ENCODE measurements at places on chromosomes 1 and 21.

DNA sequence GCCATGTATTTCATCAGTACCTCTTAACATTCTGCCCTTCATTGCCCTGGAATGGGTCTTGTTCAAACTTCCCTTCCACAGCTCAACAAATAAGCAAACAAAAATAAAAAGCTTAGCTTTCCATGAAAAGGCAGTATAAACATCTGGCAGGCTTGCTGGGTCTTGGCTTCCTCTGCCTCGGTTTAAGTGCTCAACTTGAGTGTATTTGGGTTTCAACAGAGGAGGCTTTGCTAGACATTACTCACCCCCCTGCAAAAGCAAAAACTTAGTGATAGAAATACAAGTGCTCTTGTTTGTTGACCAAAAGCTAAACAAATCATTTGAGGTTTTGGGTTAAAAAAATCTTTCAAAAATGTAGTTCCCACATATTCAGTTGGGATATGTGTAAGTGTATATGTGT lies 518.5 kb downstream of the PLPP3 start:
- no peak for DNase-seq

DNA sequence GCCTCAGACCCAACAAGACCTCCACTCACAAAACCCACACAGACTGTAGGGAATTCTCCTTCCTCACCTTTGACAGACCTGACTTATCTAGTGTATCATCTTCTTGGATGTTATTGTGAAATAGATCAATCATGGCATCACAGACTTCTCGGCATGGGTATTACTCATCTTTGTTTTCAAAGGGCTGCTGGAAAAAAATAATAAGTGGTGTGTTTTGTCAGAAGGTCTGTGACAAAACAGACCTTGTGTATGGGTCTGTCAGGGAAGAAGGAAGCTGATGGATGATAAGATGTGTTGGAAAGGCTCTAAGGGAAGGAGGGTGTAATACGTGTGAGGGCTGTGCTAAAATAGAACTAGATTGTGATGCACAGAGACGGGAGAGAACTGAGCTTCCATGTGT lies 13.9 kb upstream of the S100A7 start:
- DNase-seq: no peak

GRCh38 chr1:91870322-91870721 lies 15.6 kb downstream of the TGFBR3 start:
- DNase-seq: no peak

GRCh38 chr1:66927528-66927927 lies 2.7 kb downstream of the MIER1 start:
- DNase-seq: no peak

DNA sequence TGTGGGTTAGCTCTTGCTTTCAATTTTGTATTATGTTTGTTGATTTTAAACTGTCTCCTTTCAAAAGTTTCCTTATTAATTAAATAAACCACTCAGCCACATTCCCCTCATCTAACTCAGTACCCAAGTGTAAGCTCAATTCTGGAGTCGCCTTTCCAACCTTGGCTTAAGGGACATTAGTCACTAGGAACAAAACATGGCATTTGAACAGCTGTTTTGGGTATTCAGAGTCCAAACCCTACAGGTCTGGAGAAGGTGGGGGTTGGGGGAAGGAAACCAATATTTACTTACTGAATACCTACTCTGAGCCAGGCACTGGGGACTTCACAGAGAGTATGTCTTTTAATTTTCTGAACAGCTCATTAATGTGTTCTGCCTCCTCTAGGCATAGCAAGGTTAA lies 117.2 kb upstream of the JUN start:
- no peak for DNase-seq

DNA sequence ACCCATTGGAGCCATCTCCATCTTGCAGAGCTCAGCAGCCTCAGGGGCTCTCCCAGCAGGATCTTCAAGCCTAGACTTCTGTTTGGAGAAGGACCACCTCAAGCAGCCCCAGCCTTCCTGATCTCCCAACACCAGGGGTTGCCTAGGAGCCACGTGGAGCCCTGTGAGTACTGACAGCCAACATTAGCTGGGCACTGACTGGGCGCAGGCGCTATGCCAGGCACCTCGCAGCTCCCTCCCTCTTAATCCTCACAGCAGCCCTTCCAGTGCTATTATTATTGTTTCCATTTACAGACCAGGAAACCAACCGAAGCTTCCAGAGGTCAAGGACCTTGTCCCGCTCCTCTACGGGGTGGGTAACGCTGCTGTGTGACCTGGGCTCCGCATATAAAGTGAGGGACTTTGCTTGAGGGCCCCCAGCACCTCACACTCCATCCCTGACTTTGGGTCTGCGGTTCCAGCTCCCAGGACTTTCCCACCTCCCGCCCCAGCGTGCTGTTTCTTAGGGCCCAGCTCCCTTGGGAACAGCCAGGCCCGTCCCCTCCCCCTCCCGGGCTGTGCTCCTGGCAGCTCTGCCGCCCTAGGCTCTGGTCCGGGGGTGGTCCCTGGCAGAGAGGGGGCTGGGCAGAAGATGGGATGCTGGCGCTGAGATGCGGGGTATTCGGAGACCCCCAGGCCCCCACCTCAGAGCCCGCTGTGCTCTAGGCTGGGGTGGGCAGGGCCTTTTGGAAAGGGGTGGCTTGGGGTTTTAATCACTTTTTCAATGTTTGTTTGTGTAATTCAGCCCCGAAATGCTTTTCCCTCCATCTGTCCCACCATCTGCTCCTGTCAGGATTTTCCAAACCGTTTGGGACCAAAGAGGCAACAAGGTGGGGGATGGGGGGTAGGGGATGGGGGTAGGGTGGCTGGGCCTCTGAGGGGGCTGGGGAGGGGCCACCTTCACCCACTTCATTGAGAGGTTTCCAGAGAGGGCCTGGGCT lies 4.1 kb upstream of the HPCA start:
- DNase-seq: no peak

- peak; percentile 85 for DNase-seq
Observed at GRCh38 chr1:155206891-155207805, 549 bp downstream of the THBS3 start.

GRCh38 chr21:46569081-46569480 lies 35.8 kb downstream of the S100B start:
- DNase-seq: no peak

DNA sequence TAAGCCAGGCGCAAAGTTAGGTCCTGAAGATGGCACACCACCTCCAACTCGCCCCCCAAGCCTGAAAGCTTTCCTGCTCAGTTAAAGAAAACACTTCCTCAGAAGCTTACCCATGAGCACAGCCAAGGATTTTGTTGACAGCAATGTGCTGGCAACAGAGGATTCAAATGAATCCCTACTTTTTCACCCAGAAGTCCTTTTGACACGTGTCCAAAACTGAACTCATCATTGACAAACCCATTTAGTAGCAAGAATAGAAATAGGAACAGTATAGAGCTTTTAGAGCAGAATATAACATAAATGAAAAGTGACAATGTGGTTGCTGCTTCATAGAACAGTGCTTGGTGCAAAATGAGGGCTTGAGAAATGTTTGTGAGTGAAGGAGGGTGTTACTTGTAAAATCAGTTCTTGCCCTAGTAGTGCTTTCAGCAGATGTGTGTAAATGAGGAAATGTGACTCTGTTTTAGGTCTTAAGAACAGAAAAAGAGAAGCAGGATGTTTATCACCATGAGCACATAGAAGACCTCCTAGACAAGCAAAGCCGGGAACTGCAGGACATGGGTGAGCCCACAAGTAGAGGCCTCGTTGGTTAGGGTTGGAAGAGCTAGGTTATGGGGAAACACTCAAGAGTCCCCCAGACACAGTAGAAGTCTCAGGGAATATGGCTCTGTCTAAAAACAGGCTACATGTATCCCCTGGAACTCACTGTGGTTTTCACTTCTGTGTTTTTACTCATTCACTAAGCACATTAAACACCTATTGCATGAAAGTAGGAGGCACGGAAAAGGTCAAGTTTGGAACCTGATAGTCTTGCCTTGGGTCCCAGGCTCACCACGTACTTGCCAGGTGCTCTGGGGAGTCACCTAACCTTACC lies 48.6 kb upstream of the TMEM125 start:
- DNase-seq: no peak

DNA sequence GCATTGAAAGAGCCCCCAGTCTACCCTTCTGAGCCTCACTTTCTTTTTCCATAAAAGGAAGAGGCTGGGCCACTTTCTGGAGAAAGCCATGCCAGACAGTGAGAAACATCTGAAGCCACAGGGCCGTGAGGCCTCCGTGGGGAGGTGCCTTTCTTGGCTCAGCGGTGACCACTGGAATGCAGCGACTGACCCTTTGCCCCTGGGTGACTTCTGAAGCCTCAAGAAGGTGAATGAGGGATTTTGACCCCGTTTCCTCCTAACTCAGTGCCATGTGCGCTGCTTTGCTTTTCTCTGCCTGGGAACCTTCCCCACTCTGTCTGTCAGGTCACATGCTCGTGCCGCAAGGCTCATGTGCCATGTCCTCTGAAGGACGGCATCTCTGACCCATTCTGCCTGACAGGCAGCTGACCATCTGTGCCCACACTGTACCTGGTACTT lies 44.7 kb upstream of the A3GALT2 start:
- no peak for DNase-seq

DNA sequence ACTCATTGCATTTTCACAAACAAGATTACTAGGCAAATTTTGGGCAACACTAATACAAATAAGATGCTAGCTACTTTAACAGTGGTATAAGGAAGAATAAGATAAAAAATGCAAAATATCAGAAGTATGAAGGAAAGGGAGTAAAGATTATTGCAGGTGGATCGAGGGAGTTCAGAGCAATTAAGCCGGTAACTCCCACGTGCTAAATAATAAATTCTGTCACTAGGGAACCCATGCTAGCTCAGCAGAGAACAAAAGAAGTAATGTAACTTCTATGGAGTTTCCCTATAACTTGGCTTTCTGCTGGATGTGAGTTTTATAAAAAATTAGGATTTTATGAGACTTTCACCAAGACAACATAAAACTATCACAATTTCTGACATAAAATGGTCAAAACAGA lies 470.5 kb upstream of the RGS18 start:
- DNase-seq: no peak

- DNase-seq: no peak
Observed at GRCh38 chr1:165832902-165833301, 5.5 kb downstream of the UCK2 start.

DNA sequence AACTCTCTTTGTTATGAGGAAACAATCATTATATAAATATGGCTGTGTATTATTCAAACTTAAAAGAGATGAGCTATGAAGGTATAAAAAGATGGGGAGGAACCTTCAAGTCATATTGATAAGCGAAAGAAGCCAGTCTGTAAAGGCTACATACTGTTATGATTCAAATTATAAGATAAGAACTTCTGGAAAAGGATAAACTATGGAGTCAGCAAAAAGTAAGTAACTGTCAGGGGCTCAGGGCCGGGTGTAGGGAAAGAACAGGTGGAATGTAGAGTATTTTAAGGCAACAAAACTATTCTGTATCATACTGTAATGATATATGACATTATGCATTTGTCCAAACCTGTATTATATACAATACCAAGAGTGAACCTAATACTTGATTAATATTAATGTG lies 573.1 kb upstream of the ZRANB2 start:
- no peak for DNase-seq

- DNase-seq: no peak
Observed at GRCh38 chr1:93677729-93678128, 3.9 kb downstream of the BCAR3 start.

GRCh38 chr1:45429561-45430159 lies 61.3 kb downstream of the TESK2 start:
- no peak for DNase-seq

DNA sequence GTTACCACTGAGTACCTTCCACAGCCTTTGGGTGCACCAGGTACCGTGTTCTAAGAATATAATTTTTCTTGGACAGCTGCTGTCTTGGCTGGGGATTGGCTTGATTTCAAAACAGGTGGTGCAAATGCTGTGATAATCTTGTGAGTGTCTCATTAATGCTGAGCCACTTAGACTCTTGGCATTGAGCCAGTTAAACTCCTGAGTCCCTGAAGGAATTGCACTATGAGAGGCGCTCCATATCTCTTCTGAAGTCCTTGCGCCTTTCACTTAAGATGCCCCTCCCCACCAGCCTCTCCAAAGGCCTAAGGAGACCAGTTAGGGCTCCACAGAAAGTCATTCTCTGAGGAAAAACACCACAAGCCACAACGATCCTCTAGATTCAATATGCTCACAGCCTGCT lies 51.0 kb downstream of the BACH1 start:
- DNase-seq: no peak

- DNase-seq: no peak
Observed at GRCh38 chr1:242854466-242854865, 330.0 kb upstream of the PLD5 start.

DNA sequence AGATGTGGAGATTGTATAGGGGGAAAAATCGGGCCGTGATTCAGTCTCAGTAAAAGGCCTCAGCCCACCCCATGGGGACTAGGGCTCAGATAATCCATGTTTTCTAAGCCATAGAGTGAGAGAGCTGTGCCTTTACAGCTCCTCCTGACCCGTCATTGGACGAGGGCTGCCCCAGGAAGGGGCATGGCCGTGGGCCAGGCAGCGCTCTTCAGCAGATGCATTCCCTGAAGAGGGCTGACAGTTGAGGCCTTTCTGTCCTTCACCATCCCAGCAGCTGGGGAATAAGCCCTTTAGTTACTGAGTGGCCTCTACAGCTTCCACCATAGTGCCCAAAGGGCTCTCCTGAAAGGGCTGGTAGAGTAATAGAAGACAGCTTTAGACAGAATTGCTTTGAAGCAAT lies 57.2 kb downstream of the ST3GAL3 start:
- DNase-seq: no peak

- DNase-seq: no peak
Observed at GRCh38 chr1:14281412-14281811, 317.1 kb upstream of the KAZN start.

GRCh38 chr1:179807691-179808485 lies 64.8 kb downstream of the FAM163A start:
- DNase-seq: no peak

DNA sequence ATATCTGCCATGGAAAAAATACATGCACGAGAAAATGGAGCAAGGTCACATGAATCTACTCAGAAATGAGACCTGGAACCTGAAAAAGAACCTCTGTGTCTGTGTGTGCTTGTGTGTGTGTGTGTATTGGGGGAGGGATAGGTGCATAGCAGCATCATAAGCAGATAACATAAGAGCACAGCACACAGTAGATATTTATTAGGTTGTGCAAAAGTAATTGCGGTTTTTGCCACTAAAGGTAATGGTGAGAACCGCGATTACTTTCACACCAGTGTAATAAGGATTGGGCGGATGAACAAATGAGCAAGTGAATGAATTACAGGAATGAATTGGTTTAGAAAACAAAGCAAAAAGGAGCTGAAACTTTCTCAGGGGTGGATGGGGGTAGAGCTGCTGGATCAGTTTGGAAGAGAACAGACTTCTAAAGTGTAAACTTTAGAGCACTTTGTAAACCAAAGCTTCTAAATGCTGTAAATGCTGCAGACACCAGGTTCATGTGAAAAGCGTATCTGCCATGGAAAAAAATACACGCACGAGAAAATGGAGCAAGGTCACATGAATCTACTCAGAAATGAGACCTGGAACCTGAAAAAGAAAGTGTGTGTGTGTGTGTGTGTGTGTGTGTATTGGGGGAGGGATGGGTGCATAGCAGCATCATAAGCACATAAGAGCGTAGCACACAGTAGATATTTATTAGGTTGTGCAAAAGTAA lies 156.9 kb downstream of the TOMM20 start:
- DNase-seq: no peak

- DNase-seq: no peak
Observed at GRCh38 chr1:193118803-193119730, 2.8 kb upstream of the CDC73 start.

GRCh38 chr1:235009561-235010306 lies 118.9 kb downstream of the TOMM20 start:
- DNase-seq: no peak

- no peak for DNase-seq
Observed at GRCh38 chr1:227541796-227542152, 21.6 kb upstream of the ZNF678 start.

GRCh38 chr1:68454534-68454933 lies 4.8 kb upstream of the RPE65 start:
- no peak for DNase-seq

GRCh38 chr1:244210884-244211558 lies 159.9 kb downstream of the ZBTB18 start:
- peak; percentile 62 for DNase-seq
